ENCODE measurements at places on chromosomes 11 and 22.
A peak's percentile ranks its signal among the peaks of the same experiment; 100 is the strongest.

GRCh38 chr22:25081409-25081824, 118.2 kb upstream of the CRYBB3 start:
- no peaks in the 10 kb centered on the region for H3K27me3 ChIP-seq
- H3K4me1 ChIP-seq = peaks cover 49% of the 10 kb centered on the region
- H3K27ac ChIP-seq = no peak overlapping the region
- no peak overlapping the region for H3K4me3 ChIP-seq
- peak; percentile 56 for DNase-seq
- H3K36me3 ChIP-seq = no peaks in the 10 kb centered on the region

- no peak for DNase-seq
- no peaks in the 10 kb centered on the region for H3K36me3 ChIP-seq
- H3K4me1 ChIP-seq = no peaks in the 10 kb centered on the region
Observed at GRCh38 chr11:85827748-85828639, 17.1 kb upstream of the SYTL2 start.

- no peak overlapping the region for H3K27ac ChIP-seq
- no peaks in the 10 kb centered on the region for H3K36me3 ChIP-seq
- no peak overlapping the region for H3K4me3 ChIP-seq
- DNase-seq = no peak
- H3K4me1 ChIP-seq = no peaks in the 10 kb centered on the region
- H3K27me3 ChIP-seq = peaks cover 2% of the 10 kb centered on the region
Observed at GRCh38 chr22:44541671-44542319, 43.8 kb upstream of the RTL6 start.

DNA sequence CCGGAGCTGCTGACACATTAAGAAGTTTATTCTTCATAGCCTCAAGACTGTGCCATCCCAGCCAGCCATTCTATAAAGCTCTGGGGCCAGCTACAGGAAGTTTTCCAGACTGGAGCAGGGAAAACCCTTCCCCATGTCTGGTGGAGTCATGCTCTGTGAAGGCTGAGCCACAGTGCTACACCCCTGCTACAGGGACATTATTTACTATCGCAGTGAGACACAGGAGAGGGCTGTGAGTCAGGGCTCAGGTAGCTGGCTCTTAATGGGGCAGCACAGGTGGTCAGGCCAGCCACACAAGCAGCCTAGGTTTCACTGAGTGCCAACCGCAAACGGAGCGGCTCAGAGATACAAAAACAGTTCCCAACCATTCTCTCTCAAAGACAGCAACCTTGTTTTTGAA, 12.1 kb downstream of the HPS4 start:
- peak; percentile 31 for DNase-seq
- no peaks in the 10 kb centered on the region for H3K27me3 ChIP-seq

DNA sequence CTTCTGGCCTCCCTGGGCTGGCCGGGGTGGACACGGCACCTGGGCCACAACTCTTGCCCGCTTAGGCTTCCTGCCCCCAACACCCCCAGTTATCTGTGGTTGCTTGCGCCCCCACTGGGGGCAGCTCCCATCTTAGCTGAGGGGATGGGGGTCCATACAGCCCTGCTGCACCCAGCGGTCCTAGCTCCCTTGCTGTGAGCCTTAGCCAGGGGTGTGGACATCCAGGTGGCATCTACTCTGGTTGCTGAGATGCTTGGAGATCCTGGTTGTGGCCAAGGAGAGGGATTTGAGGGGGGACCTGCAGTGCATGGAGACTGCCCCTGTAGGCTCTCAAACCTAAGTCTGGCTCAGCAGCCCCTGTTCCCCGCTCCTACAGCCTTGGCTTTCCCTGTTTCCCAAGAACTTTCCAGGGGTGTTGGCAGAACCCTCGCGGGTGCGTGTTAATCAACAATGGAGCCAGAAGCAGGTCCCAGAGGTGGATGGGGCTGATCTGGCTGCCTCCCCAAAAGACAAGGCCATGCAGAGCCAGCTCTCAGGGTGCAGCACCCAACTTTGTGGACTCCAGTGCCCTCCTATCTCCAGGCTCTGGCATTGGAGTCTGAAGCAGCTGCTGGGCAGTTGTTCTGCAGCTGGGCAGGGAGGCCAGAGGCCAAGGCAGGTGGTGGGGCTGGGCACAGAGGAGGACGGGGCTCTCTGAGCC, 3.3 kb downstream of the KCNQ1 start:
- H3K27me3 ChIP-seq = peaks cover 28% of the 10 kb centered on the region
- H3K36me3 ChIP-seq = no peaks in the 10 kb centered on the region
- H3K27ac ChIP-seq = no peak overlapping the region
- no peaks in the 10 kb centered on the region for H3K4me1 ChIP-seq
- DNase-seq = no peak
- H3K4me3 ChIP-seq = no peak overlapping the region

GRCh38 chr11:44799012-44799411, 72.2 kb downstream of the TSPAN18 start:
- H3K27ac ChIP-seq = no peak overlapping the region
- DNase-seq = no peak
- no peaks in the 10 kb centered on the region for H3K4me1 ChIP-seq
- peaks cover 11% of the 10 kb centered on the region for H3K27me3 ChIP-seq

DNA sequence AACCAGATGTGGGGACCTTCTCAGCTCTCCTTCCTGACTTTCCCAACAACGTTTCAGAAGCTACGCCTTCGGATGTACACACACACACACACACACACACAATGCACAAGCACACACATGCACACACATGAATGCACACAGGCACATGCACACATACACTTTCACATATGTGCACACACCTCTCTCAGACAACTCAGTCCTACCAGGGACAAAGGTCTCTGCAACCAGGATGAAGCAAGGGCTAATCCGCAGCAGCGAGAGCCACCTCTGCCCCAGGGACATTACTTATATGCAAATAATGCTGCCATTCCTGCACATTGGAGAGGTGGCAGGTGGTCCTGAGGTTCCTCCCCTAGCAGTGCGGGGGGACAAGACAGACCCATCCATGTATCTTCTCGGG, 27.4 kb upstream of the LINC01488 start:
- DNase-seq = peak; percentile 37
- H3K27ac ChIP-seq = no peak overlapping the region
- H3K27me3 ChIP-seq = no peaks in the 10 kb centered on the region

DNA sequence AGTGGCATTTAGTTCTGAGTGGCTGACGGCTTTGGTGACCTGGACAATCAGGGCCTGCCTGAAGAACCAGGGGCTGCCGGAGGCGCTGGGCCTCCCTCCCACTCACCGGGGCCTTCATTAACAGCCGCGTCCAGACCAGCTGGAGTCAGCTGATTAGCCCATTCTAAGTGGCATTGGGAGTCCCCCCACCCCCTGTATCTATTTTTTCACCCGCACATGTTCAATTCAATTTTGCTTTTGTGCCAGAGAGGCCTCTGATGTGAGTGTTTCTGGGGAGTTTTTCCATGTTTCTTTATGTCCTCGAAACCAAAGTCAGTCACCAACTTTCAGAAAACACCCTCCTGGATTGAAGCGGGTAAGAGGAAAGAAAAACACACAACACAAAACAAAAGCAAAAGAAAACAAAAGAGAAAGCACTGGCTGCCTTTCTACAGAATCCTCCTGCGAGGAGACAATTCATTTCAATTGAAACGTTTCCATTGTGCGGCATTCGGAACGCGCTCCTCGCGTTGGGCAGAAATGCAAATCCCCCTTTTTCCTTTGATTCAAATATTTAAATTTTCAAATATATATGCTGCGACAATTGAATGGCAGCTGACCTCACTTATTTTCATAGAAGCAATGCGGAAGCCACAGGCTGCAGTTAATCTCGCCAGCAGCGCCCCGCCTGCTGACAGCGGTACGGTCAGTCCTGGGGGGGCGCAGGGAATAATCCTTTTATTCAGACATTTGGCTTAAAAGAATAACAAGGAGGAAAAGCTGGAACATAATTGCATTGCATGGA, 17.7 kb downstream of the CDKN1C start:
- H3K4me1 ChIP-seq = no peaks in the 10 kb centered on the region
- no peak for DNase-seq
- peaks cover 26% of the 10 kb centered on the region for H3K27me3 ChIP-seq
- no peaks in the 10 kb centered on the region for H3K36me3 ChIP-seq
- no peak overlapping the region for H3K27ac ChIP-seq

Measured in HepG2 (cell line).